ENCODE measurements at places on chromosomes 1 and 21.

- DNase-seq, result no peak
Observed at GRCh38 chr1:239757716-239758115, 334.0 kb upstream of the FMN2 start.

DNA sequence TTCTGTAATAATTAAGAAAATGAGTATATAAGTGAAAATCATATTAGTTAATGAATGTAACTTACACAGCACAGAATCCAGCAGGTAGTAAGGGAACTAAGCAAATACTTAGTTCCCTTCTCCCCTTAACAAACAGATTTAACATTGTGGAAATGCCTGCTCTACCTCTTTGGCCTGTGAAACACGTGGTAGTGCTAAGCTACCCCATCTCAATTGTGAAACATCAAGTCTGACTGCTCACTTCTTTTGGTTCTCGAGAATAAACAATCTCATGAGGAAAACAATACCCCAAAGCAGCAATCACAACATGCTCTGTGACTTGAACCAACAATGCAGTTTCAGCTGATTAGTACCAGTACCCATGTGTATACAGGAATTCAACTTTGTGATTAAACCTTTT is 4.7 kb downstream of the MYSM1 start:
- DNase-seq, result no peak

- DNase-seq, result no peak
Observed at GRCh38 chr1:59368008-59368670, 71.2 kb downstream of the FGGY start.

DNA sequence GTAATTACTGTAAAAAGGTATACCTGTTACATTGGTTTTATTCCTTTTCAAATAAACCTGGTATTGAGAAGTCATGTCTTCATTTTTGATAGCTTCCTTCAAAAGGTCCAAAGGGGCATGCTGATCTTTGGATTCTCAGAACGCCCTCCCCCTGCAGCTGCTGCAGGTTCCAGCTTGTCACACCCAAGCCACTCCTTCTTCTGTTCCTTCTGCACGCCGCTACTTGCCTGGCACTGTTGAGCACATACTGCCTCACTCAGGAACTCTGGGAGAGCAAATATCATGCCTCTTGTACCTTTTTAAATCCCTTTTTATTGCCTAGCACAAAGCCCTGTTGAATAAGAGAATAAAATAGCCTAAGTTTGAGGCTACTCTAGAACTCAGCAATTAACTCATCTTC is 136.9 kb downstream of the BARHL2 start:
- no peak for DNase-seq

- DNase-seq, result no peak
Observed at GRCh38 chr1:231424950-231425805, 3.1 kb upstream of the EGLN1 start.

DNA sequence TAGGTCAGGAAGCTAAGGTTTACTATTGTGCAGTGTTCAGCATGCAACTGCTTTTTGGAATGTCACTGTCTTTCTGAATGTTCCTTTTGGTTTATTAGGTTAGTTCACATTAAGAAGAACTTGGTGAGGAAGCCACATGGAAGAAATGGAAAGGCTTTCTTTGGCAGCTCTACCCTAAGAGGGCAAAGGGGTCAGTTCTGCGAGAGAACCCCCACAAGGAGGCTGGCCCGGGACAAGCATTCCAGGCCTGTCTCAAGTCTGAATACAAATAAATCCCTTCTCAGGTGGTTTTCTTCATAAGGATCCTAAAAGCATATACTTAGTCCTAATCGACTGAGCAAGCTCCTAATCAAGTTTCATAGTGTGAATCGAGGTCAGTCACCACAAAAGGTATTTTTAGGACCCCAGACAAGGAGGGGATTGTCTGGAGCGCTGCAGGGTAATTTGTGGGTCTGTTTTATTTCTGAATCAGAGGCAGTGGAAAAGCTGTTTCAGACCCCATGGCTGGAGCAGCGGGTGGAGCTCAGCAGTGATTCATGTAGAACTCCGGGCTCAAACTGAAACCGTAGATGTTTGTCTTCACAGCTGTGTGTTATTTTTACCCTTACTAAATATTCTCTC is 63.3 kb downstream of the ERG start:
- no peak for DNase-seq

- DNase-seq, result peak; percentile 46
Observed at GRCh38 chr1:175673371-175674150, 69.8 kb downstream of the TNR start.

DNA sequence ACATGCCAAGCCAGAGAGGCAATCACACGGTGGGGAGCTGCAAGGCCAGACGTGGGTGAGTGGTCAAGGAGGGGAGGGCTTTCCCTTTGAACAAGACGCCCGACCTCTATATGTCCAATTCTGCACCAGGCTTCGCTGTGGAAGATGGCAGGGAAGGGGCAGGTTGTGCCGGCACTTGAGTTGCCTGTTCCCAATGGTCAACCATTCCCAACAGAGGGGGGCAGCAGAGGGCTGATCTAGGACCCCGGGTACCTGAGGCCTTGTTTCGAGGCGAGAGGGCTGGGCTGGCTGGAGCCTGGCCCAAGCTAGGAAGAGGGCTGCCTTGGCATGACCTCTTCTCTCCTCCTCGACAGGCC is 64.9 kb downstream of the TMEM53 start:
- peak; percentile 61 for DNase-seq

DNA sequence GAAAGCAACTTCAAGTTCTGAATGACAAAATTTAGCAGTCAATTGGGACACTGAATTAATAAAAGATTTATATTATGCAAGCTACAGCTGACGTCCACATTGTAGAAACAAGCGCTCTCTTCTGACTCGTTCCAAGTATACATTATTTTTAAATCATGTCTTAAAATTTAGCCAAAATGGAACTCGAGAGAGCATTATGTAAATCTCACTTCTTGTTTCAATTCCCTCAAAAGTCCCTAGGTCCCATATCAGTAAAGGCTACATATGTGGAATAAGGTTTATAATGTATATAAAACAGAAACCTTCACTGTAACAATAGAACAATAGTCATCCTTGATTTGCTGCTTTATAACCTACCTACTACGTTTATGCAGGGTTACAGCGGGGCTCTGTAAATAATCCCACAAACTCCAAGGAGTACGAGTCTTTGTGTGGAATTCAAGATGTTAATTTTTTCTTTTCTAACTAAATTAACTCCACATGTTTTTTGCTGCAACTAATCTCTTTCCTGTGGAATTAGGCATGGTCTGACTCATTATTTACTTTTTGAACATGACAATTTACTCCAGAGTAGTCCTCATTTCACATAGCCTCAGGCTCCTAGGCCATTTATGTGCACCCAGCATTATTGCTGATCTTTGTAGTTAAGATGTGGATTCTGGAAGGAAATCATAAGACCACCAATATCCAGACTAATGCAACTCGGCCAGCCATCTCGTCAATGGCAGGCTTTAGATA is 785.1 kb downstream of the LTN1 start:
- DNase-seq, result no peak

GRCh38 chr1:157314408-157314807 is 176.2 kb upstream of the ETV3 start:
- DNase-seq, result no peak

DNA sequence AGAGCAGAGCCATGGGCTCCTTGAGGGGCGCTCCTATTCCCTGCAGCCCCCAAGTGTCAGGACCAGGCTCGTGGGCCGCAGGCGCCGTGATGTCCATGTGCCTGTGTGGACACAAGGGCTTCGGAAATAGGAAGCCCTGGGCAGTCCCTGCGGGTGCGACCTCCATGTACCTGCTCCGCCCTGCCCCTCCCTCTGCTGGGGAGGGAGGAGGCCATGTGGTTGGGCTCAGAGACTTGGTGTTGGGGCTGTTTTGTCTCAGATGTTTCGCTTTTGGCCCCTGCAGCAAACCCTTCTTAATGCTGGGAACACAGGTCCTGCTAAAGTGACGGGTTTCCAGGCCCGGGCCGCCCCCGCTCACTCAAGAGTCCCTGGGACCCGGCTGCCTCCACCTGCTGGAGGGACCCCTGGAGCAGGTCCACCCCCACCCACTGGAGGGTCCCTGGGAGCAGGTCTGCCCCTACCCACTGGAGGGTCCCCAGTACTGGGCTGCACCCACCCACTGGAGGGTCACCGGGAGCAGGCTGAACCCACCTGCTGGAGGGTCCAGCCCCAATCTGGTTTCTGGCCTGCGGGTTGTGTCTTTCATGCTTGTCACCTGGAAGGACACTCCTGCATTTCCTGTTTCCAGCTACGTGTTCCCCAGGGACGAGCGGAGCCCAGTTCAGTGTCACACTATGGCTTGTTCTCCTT is 156.5 kb downstream of the PEX14 start:
- DNase-seq, result no peak

DNA sequence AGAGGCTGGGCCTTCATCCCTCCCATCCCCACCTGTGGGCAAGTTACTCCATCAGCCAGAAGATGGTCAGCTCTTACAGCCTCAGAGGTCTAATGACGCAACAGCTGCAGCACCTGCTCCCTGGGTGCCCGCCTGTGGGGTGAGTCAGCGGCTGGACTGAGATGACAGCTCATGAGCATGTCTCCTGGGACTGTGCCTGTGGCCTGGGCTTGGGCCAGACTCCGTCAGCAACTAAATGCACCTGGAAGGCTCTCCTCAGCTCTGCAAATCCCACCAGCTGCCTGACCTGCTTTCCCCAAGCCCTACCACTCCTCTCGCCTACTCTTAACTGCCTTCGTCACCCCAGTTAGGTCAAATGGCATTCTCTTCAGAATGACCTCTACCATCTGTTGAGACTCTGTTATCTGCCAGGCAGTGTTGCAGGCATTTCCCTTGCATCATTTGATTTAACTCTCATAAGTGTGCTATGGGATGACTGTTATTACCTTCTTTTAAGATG is 47.7 kb downstream of the ETS2 start:
- no peak for DNase-seq

DNA sequence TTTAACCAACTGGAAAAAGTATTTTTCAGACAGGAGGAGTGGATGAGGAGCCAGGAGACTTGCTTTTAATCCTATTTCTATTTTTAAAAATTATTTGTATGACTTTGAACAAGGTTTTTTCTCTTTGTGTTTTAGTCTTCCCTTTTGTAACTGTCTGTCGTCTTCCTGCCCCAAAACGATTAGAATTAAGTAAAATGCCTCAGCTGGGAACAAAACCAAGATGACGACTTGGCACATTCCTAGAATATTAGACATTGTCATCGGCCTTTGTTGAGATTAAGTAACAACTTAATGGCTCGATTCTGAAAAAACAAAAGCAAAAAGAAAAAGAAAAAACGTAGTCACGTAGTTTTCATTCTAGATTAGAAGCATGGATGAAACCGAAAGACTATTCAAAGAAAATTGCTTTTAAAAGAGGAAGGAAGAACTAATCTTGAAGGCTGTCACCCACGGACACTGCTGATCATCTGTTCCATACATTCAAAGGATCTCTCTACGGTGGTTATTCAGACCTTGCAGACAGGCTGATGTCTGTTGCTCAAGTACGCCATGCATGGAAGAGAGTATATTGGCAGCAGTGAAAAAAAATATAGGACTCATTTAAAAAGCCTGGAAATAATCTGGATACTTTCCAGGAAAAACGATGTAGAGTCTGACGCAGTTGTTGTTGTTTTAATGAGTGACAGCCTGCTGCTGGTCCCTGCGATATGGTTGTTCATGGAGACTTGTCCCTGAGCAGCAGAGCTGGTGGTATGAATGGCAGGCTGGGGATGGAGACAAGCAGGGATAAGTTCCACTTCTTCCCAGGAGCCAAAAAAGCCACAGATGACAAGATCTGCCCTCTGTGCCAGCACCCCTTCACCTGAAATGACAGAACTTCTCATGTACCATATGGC is 16.8 kb downstream of the GNG4 start:
- peak; percentile 72 for DNase-seq

DNA sequence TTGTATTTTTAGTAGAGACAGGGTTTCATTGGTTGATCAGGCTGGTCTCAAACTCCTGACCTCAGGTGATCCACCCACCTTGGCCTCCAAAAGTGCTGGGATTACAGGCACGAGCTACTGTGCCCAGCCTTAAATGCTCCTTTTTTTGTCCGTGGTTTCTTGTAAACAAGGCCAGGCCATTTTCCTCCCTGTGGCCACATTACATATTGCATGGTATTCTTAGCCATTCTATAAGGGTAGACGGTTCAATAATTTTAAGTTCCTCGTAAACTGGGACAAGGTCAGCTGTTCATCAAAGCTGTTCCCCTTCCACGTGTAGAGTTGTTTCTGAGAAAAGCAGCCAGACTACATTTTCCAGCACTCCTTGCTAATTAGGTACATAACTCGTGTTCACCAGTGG is 10.3 kb upstream of the LUZP1 start:
- peak; percentile 49 for DNase-seq

- DNase-seq, result no peak
Observed at GRCh38 chr1:245173446-245174211, 18.8 kb downstream of the KIF26B start.

GRCh38 chr21:45403825-45404729 is 888 bp upstream of the COL18A1 start:
- no peak for DNase-seq

DNA sequence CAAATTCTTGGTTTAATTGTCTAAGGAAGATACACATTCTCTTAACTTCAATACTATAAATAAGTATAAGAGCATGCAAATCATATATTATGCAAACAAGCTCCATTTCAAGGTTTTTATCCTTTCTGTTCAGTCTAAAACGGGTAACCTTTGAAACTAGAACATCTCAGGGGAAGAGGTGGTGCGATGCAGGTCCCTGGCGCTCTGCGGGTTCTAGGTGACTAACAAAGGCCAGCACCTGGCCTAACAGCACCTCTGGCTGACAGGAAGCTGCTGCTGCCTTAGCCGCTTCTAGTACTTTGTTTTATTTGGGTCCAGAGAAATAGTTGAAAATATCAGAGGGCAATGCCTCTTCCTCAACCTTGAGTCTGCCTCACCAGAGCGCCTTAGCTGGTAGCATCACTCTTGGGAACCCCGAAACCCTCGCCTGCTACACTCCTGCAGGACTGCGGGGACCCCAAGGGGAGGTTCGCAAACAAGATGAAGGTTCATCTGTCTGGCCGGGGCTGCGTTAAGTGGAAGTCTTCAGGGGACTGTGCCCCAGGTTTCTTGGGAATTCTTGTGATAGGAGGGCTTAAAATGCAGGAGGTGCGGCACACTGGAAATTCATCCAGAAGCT is 45.5 kb downstream of the PRDM15 start:
- peak; percentile 80 for DNase-seq

DNA sequence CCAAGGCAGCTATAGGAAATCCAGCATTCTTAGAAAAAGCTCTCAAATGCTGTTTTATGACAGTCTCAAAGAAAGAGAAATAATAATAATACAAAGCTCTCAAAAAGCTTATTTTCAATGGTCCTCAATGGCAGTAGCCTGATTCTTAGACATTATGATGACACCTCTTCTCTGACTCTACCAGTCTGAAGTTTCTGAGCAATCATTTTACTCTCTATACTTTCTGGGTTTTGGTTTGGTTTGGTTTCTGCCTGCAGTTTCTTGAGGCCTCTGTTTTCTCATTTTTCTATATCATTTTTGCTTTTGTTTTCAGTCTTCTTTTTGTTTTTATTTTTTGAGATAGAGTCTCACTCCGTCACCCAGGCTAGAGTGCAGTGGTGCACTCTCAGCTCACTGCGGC is 50.2 kb upstream of the TBX15 start:
- no peak for DNase-seq

DNA sequence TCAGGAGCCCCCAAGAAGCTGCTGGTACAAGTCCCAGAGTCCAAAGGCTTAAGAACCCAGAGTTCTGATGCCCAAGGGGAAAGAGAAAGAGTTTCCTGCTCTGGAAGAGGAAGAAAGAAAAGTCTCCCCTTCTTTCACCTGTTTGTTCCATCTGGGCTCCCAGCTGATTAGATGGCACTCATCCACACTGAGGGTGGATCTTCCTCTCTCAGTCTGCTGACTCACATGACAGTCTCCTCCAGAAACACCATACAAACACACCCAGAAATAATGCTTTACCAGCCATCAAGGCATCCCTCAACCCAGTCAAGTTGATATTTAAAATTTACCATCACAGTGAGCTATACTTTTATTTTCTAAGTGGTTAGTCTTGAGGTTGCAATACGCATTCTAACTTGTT is 257.9 kb downstream of the PAPPA2 start:
- no peak for DNase-seq

Measured in GM20000 (cell line).